Effector memory CD8-positive, alpha-beta T cell (primary cell): ENCODE measurements at places on chromosomes 2 and 18.

DNA sequence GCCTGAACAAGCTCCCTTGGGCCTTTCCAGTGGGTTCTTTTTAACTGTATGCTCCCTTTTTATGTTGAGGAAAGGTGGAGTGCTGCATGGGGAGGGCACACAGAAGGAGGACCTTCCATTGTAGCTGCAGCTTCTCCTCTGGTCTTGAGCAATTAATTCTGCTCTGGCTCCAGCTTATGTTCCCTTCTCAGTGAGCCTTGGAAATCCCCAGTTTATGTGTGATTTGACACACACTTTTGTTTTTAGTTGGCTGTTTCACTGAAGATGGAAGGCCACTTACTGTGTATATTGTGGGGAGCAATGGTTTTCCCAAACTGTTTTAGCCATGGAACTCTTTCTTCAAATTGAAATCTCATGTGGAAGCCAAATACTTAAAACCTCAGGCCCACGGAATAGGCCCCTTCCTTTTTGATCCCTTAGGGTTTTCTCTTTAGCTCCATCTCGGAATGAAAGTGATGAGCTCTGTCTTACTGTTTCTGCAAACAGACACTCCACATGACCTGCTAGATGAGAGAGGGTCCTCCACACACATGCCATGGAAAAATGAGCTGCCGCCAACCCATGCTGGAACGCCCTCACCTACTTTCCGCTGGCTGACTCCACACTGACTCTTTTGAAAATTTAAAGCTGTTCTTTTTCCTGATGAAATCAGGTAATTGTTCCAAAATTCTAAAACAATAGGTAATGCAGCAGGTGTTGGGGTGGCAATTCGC, 280.9 kb upstream of the SIX2 start:
- DNase-seq = no peak

DNA sequence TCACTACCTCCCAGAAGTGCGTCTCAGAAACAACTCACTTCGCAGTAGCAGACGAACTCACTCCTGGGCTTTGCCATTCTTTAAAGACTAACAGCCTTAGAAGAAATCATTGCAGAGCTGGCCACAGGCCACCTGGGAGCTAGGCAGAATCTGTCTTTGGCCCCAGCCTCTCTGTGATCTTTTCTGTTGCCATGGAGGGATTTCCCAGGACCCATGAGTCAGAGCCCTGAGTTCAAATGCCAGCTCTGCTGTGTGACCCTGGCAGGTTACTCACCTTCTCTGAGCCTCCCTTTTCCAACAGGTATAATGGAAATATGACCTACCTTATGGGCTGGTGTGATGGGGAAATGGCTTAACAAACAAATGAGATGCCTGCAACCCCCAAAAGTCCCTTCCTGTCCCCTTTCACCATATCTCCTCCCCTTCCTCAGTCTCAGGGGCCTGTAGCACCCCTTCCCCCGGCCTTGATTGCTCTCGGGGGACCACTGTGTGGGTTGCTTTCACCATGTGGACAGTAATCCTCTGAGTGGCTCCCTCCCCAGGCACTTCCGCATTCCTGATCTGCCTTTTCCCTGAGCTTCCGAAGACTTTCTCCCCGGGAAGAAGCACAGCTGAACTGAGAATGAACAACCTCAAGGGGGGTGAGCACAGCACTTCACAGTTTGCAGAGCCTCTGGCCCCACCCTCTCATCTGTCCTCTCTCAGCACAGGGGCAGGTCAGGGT, 34.0 kb upstream of the SLC66A3 start:
- DNase-seq = no peak

DNA sequence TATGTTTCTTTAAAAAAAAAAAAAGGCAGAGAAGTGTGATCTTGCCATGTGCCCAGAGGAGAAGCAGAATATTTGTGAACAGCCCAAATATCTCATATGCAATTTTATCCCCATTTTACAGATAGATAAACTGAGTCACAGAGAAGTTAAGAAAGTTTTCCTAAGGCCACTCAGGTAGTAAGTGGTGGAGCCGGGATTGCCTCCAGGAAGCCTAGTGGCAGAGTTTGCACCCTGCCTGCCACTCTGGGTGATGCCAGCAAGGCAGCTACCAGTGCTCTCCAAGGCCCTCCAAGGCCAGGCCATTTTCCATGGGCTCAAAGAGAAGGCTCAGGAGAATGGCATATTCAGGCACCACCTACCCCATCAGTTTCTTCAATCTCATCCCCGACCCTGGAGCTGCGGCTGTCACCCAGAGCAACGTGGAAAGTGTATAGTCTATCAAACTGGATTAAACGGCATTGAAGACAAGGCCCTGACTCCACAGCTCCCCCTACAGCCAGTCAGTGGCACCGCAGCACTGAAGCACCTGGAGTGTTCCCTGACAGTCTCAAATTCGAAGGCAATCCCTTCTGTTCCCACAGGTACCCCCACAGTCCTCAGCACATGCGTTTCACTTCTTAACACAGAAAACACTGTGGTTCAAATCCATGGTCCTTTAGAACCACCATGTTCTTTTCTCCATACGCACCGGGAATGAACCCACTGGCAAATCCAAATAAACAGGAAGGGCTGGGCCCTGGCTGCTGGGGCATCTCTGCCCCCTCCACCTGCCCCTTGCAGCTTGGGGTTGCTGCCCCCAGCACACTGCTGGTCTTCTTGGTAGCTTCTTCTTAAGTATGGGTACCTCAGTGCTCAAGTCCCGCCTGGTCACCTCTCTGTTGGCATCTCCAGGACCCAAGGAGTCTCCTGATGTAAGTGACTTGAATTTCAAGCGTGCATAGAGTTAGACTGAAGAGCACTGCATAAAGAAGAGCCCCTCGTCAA, 175.3 kb downstream of the INHBB start:
- DNase-seq = no peak

- DNase-seq = no peak
These were observed 16.4 kb upstream of the RBM44 start for GRCh38 chr2:237782181-237782580.

DNA sequence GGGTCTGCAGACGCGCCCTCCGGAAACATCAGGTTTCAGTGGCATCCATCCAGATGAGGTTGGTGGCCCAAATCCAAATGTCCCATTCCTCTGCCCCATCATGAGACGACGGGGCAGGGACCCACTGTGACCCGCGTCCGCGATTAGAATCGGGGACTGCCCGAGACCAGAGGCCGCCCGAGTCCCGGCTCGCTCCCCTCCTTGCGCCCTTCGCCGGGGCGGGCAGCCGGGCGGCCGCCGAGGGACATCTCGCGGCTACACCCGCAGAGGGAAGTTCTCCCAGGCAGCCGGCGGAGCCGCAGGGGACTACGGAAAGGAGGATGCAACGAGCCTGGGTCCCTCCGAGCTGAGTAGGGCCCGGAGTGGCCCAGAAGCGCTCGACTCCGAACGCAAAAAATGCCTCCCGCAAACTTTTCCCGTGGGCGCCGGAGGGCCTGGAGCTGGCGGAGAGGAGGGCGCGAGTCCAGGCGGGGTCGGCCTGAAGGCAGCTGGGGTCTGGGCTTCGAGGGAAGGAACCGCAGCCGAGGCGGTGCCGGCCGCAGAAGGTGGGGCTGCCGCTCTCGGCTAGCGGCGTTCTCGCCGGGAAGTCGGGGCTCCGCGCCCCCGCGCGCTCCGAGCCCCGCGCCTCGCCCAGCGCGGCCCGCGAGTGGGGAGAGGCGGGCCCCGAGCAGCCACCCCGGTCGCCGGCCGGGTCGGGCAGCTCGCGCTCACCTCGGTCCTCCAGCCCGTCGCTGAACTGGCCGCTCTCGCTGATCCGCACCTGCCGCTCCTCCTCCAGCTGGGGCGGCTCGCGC, 580 bp downstream of the TMEM163 start:
- peak; percentile 17 for DNase-seq
